ENCODE measurements at places on chromosomes 11 and 22. TPM values are rescaled to one million over a fixed set of nuclear protein-coding genes. Genes with fewer than 3 reads are reported as not detected.

The GVQW3 gene
- 1.1 TPM for total RNA-seq

The GAL3ST3 gene
- not detected for total RNA-seq

The DEUP1 gene
- not detected for total RNA-seq

DNA sequence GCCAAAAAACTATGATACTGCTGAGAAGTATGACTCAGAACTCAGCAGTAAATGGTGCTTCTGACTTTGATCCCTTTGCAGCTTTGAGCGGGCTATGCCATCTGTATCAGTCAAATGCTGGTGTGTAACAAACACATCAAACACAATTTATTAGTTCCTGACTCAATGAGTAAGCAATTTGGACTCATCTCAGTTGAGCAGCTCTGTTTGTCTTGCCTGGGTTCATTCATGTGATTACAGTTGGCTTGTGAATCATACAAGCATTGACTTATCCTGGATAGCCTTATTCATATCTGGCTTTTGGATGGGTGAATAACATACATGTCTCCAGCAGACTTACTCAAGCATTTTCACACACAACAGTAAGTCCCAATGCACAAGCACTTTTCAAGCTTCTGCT is 858.8 kb downstream of the METTL15 start:
- no peak for DNase-seq
